ENCODE measurements at places on chromosomes 3 and 15. TPM values are rescaled to one million over a fixed set of nuclear protein-coding genes. Genes with fewer than 3 reads are reported as not detected.

TTC14 gene
- 47.3 TPM for total RNA-seq

NUTM1 gene
- not detected for total RNA-seq

PLA2G4E gene
- not detected for total RNA-seq

GOLGA6D gene
- not detected for total RNA-seq

GOLGA8H gene
- 0.33 TPM for total RNA-seq

RHOV gene
- not detected for total RNA-seq

PARP15 gene
- under 0.01 TPM for total RNA-seq

FBXW12 gene
- not detected for total RNA-seq

LRRC28 gene
- total RNA-seq = 13.4 TPM

CKMT1B gene
- not detected for total RNA-seq

Data from uterine smooth muscle cell (primary cell).